NCI-H748 treated with DMSO at 0.1 percent for 48 hours (cell line): ENCODE measurements at places on chromosomes 2 and 18.

DNA sequence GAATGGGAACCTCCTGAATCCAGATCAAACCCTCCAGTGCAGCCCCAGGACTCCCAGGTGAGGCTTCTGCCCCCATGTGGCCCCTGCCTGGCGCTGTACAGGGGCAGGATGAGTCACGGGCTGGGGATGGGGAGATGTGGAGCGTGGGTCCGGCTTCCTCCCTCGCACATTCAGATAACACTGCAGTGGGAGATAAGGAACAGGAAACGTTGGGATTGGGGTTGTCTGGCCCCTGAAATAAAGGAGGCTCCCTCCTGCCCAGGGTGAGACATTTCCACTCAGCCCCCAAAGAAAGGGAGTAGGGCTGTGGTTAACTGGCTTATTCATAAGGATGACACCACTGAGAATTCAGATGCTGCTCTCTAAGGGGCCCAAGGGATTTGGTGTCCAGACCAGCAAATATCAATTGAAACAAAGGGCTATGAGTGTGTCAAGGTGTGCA is 30.7 kb downstream of the IGFBP5 start:
- DNase-seq = no peak

DNA sequence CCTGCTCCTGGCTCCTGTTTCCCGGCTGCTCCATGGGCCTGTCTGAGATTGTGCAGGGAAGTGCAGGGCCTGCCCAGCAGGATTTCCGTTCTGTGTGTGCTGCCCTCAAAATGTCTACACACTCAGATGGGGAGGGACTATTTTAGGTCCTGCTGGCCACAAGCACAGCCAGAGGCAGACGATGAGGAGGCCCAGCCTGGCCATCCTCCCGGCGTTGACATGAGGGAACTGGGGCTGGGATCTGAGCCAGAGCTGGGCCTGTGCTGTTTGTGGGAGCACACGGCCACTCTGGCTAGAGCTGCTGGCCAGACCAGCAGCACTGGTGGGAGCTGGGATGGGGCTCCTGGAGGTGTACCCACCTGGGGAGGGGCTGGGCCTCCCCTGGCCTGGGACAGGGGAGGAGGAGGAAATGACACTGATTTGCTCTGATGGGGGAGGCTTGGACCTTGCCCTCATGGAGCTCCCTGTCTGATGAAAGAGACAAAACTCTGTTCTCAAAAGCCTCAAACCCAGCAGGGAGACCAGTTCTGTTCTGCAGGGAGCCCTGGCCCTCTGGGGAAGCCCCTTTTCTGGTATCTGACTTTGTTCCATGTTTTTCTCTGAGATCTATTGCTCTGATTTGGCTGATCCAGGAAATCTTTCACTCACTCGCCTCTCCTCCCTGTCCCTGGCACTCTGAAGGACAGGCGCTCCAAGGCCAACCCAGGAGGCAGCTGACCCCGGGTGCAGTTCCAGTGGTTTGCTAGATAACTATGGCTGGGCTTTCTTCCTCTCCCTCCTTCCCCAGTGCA is 161.8 kb downstream of the DYSF start:
- DNase-seq = no peak

DNA sequence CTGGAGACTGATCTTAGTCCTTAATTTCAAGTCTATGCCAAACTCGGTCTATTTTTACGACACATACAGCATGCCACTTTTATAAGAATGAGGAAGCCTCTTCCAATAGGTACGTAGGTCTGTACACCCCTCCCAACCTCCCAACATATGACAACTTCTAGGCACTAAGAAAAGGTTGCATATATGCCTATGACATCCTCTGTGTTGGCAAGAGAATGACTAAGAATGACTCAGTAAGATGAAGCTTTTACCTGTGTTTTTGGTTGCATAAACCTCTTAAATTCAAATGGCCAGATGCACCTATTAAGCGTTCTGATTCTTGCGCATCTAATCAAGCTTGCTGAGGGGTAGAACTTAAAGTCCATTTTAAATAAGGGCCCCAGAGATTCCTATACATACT is 586.4 kb upstream of the ZEB2 start:
- DNase-seq = no peak

DNA sequence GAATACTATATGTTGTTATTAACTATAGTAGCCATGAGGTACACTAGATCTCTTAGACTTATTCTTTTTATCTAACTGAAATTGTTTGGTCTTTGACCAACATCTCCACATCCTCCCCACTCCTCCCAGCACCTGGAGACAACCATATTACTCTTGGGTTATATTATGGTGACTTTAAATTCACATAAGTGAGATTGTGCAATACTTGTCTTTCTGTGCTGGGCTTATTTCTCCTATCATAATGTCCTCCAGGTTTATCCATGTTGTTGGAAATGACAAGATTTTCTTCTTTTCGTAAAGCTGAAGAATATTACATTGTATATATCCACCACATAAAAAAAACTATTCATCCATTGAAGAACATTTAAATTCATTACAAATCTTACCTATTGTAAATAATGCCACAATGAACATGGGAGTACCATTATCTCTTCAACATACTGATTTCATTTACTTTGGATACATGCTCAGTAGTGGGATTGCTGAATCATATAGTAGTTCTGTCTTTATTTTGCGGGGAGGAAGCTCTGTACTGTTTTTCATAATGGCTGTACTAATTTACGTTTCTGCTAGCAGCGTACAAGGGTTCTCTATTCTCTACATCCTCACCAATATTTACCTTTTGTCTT is 159.2 kb upstream of the SCN7A start:
- peak; percentile 97 for DNase-seq

DNA sequence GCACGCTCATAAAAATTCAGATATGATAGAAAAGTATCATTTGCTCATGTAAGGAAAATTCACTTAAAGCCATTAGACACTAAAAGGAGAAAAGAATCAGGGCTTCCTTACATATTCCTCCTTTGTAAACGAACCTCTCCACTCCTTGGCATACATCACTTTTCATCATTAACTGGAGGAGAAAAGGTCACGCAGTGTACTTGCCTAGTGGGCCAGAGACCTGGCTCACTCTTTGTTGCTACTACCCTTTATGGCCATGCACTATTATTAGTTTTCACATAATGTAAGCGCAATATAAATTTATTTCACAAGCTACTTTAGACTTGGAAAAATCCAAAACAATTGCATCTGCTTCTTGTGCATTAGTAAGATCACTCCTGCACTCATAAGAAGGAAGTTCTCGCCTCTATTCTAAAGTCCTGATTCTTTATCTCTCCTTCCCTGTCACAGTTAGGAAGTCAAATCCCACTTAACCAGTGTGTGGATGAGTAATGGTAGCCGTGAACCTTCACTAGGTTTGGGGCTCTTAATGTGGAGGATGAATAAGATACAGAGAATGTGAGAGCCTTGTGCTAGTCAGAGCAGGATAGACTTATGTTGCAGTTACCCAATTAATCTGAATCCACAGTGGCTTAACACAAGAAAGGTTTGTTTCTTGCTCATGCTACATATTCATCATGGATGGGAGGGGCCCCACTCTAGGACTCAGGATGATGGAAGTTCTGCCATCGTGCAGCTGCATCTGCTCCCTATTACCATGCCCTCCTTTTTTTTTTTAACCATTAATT is 115.0 kb upstream of the GLS start:
- DNase-seq = no peak

DNA sequence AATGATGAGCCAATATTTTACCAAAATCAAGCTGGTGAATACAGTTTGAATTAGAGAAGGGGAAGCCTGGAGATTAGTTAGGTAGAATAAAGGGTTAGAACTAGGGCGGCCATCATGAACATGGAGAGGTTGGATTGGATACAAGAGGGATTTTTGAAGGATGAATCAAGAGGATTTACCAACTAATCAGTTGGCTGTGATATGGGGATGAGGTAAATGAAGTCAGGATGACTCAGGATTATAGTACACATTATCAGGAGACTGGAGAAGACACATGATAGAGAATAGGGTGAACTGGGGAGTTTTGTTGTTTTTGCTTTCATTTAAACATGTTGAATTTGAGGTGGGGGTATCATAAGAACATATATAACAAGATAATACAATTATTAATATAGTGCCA is 73.8 kb upstream of the PROKR1 start:
- DNase-seq = no peak

DNA sequence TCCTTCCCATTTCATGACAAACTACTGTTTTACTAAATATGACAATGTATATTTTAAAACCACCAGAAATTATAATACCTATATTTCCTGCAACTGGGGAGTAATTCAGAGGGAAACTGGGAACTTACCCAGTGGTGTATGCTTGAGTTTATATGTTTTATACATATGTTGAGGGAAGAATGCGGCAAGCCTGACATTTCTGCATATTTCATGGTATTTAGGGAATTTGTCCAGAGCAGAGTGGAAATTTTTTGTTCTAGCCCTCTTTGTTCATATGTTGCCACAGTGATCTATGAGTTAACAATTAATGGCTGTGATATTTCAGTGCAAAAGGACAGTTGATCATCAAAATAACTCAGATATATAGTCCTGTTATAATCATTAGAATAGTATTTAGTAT is 230.8 kb upstream of the VWC2L start:
- no peak for DNase-seq

DNA sequence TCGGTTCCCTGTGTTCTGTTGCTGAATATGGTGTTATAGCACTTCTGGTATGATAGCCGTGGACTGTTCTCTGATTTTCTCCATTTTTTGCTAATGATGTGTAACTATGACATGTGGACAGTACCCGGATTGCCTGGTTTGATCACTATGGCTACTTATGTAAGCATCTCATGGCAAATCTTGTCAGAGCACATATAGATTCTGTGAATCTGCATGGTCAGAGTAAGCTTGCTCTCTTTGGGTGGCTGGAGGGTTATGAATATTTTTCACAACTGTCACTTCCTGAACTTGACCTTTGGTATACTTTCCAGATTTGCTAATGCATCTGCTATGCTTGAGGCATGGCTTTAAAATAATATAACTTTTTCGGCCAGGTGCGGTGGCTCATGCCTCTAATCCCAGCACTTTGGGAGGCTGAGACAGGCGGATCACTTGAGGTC is 36.8 kb upstream of the ATP8B1 start:
- no peak for DNase-seq

- DNase-seq = no peak
Observed at GRCh38 chr18:9734189-9734588, 26.1 kb downstream of the RAB31 start.

GRCh38 chr2:71715241-71715750 is 261.9 kb downstream of the DYSF start:
- no peak for DNase-seq

DNA sequence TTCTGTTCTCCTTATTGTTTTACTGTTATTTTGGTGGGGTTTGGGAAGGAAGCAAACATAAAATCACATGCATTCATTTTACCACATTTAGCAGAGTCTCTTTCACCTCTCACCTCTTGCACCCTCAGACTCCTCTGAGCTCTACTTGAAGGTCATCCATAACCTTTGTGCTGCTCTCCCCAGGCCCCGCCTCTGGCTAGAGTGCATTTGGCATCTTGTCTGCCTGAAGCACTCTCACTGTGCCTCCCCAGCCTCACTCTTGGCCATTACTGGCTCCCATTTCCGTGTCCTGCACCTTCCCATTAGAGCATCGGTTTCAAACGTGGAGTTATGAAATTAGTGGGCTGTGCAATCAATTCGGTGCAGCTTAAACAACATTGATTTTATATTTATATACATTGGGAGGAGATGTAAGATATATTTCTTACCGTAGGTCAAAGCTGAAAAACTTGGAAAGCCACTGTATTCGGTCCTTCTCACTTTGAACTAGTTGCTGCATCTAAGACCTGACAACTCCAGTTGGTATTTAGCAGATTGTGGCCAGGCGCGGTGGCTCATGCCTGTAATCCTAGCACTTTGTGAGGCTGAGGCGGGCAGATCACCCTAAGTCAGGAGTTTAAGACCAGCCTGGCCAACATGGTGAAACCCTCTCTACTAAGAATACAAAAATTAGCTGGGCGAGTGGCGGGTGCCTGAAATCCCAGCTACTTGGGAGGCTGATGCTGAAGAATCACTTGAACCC is 6.9 kb upstream of the ZFAND2B start:
- DNase-seq = no peak

GRCh38 chr2:235066895-235067294 is 115.1 kb downstream of the SH3BP4 start:
- no peak for DNase-seq

DNA sequence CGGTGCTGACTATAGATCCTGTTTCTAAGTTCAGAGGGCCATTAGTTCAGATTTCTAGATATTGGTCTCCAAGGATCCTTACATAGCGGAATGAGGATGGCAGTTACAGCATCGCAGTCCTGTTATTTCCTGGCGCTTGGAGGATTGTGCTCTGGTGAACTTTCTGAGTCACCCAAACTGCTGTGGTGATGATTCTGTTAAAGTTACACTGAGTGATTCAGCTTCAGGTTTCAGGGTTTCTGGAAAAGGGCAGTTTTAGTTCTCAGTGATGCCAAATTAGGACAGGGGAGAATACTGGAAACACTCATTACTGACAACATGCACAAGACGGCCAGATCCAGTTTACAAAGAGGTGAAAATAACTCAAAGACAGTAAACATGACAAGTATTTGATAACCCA is 52.1 kb upstream of the ANKRD62 start:
- no peak for DNase-seq

DNA sequence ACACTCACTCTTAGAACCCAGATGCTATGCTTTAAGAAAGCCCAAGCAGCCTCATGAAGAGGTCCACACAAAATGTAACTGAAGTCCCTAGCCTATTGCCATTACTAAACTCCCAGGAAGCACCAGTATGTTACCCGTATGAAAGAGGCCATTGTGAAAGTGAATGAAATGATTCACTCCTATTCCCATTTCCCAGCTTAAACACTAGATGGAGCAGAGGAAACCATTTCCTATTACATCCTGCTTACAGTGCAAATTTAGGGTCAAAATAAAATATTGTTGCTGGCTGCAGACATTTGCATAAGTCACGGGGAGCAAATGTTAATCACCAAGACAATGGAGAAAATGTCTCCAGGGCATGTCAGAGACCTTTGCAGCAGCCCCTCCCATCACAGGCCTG is 989.7 kb upstream of the CRIM1 start:
- DNase-seq = no peak

DNA sequence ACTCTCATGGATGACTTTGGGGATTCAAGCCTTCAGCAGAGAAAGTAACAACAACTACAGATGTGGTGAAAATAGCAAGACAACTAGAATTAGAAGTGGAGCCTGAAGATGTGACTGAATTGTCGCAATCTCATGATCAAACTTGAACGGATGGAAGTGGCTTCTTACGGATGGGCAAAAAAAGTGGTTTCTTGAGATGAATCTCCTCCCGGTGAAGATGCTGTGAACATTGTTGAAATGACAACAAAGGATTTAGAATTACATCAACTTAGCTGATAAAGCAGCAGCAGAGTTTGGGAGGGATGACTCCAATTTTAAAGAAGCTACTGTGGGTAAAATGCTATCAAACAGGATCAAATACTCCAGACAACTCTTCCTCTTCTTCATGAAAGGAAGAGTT is 43.1 kb downstream of the AAK1 start:
- DNase-seq = no peak

DNA sequence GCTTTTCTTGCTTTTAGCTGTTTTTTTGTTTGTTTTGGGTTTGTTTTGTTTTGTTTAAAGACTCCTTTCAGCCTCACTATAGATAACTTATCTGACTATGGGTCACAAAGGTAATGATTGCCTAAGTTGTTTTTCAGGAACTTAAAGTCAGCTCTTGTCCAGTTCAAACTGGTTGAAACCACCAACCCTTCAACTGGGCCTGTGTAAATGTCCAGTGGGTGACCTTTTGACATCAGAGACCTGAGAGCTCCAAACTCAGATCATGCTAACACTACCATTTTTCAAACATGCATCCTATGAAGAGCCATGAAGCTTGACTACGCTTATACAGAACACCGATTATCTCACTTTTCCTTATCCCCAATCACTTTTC is 144.6 kb upstream of the RMP24 start:
- DNase-seq = no peak

- peak; percentile 6 for DNase-seq
Observed at GRCh38 chr2:138536302-138536701, 34.7 kb downstream of the SPOPL start.
